ENCODE measurements at places on chromosomes 4 and X.

DNA sequence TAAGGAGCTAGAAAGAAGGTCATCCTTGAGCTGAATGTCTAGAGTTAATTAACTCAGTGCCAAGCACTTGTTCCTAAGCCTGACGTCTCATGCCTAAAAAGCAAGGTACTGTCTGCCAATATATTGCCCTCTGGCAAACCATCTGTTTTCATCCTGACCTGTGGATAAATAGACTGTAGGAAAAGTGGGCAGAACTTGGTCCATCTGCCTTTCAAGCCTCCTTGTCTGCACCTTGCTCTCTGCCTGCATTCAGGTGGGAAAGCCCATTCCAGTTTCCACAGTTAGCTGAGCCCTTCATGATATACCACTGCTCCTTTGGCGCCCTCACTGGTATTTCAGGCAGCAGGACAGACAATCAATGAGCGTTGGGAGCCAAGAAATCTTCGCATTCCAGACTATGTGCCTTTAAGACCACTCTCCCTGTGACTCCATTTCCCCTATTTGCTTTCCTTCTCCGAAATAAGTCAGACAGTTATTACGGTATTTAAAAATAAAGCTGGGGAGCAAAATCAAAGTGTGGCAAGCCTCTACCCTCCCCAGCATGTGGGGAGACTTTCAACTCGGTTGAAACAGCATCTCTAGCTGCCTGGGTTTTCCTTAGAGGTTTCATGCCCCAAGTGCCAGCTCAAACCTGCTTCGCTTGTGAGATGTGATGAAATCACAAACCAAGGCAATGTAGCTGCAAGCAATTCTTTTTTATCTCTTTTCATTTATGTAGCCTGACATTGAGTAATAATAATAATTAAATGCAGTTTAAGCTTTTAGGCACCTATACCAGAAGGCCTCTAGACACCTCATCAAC lies 2.5 kb upstream of the CCDC149 start:
- DNase-seq: no peak

GRCh38 chrX:47047989-47048388 lies 30.3 kb upstream of the RGN start:
- DNase-seq: no peak

DNA sequence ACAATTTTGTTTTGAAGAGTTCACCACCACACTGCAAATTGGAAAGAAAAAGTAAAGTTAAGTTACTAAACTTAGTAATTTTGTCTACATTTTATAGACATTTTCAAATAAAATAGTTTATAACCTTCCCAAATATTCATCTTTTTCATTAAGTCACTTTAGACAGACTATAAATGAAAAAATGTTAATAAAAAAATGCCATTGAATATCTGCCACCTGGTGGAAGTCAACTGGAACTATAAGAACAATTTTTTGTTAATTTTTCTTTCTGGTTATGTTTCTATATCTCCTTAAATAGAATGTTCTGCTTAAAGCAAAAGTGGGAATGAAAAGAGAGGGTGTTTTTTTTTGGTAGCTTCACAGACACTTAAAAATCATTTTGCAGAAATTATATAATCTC lies 534.4 kb upstream of the PCDH10 start:
- DNase-seq: no peak

DNA sequence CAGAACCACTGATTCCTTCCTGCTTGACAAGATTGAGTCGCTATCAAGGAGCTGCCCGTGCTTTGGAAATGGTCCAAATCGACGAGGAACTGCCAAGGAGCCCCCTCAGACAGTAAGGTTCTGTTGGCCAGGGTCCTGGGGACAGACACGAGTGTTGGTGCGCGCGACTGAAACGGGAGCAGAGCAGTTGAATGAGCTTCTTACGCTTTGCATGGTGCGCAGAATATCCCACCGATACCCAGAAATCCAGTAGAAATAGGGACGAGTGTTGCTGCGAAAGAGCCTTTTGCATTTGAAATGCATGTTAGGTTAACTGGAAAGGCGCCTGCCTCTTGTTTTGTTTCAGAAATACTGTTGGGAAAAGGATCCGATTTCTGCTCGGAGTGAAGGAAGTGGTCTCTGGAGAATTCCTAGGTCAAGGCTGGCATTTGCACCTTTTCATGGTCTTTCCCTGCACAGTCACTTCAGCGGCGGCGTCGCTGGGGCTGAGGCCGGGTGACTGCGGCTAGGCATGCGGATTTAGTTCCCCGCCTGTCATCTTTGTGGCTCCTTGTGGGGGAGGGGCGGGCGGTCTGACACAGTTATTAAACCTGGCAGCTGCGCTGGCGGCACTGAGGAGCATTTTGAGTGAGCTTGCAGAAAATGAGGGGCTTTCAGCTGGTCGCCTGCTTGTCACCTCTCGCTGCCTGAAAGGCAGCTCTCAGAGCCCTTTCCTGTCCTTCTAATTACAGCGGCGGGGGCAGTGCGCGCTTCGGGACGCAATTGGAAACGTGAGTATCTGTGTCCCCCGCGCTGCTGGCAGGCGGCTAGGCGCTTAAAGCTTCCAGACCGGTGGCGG lies 51.5 kb upstream of the TRIM2 start:
- DNase-seq: peak; percentile 32

DNA sequence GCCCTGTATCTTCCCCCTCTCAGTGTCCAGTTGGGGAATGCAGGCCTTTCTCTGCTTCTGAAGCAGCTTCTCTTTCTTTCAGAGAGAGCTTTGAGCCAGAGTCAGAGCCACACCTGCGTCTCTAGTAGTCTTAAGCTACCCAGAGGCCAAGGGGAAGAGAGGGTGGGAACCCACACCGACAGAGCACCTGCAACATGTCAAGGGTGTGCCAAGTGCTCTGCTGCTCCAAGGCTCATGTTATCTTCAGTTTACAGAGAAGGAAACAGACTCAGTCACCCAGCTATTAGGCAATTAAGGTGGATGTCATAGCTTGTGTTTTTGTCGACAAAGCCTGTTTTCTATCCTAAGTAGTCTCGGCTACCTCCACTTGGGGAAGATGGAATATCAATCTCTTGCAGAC lies 22.7 kb upstream of the RNF212 start:
- no peak for DNase-seq

GRCh38 chr4:108094131-108094530 lies 74.6 kb downstream of the LEF1 start:
- DNase-seq: no peak

- no peak for DNase-seq
Observed at GRCh38 chr4:113146876-113147358, 97.5 kb downstream of the ANK2 start.

DNA sequence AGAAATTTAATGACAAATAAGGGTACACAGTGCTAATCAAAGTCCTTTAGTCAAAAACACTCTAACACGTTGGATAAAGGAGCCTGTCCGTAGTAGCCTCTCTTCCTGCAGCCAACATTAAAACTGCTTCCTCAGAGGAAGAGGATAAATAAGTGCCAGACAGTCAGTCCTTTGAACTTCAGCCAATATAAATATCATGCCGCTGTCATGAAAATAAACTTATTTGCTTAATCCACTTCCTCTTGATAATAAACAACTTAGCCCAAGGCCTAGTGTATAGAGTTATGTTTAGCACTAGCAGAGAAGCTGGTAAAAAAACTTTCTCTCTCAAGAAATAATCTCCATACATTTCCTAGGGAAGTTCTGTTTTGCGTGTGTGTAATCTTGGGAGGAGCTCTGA lies 196.7 kb downstream of the HS3ST1 start:
- no peak for DNase-seq

DNA sequence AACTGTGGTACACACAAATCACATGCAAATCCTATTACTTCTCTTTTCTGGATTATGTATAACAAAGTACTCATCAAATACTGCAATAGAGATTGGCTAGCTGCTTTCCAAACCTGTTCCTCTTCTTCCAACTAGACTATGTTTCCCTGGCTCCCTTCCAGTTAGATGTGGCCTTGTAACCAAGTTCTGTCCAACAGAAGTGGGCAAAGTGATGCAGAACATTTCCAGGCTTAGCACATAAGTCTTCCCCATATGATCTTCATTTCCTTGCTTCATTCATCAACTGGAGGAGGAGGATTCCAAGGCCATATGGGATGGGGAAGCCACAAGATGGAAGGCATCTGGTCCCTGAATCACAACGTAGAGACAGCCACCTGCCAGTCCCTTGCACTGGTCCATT lies 8.0 kb downstream of the SLC9A7 start:
- no peak for DNase-seq

GRCh38 chr4:53586121-53586816 lies 5.0 kb downstream of the LNX1 start:
- DNase-seq: no peak

DNA sequence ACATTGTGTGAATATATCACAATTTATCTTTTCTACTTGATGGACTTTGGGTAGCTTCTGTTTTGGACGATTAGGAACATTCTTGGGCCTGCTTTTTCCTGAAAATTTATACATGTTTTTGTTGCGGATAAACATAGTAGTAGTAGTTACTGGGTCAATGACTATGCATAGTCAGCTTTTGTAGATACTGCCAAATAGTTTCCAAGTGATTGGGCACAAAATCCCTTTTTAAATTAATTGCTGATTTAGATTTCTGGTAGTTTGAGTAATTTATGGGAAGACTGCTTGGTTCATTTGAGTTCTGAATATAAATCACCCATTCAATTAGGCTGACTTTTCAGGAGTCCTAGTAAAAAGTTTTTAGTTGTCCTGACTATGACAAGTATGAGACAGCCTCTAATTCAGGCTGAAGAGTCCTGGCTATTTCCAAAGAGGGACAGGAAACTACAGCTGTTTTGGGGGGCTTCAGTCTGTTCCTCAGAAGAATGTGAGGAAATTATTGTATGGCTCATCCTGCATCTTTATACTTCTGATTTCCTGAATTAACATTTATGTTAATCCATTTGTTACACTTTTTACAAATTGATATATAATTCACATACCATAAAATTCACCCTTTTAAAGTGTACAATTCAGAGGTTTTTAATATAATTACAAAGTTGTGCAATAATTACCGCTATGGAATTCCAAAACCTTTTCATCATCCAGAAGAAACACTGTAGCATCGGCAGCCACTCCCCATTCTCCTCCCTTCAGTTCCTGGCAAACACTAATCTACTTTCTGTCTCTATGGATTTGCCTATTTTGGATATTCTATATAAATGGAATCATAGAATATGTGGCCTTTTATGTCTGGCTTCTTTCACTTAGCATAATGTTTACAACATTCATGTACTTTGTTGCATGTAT lies 14.2 kb downstream of the LRP2BP start:
- DNase-seq: no peak

All from activated T-helper 1 cell treated with anti-CD3 and anti-CD28 coated beads, Interleukin-12 subunit alpha, Interleukin-12 subunit beta, Interleukin-2, Interleukin-4 antibody, amounts not matched to agents 30 ng/mL and 10 ng/mL and 1 ng/mL, durations not matched to agents 14 hours and 24 hours and 36 hours (primary cell).